GM13977 (cell line): ENCODE measurements at places on chromosomes 11 and 22.

DNA sequence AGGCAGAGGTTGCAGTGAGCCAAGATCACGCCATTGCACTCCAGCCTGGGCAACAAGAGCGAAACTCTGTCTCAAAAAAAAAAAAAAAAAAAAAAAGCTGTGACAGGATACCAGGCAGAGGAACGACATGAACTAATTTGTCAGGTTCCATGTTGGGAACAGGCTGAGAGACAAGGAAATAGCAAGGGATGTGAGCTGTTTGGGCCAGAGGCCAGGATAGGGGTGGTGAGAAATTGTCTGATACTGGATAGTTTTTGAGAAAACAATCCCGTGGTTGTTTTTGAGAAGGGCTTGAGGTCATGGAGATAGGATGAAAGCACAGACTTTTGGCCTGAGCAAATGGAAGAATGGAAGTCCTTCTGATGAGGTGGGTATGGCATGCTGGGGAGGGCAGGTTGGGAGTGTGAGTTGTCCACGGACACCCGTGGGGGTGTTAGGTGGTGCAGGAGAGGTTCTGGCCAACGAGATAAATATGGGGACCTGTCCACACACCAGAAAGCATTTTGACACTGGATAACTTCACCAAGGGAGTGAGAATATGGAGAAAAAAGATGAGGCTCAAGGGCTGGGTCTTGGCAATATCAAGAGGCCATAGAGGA, 13.7 kb downstream of the PIWIL3 start:
- DNase-seq: no peak

DNA sequence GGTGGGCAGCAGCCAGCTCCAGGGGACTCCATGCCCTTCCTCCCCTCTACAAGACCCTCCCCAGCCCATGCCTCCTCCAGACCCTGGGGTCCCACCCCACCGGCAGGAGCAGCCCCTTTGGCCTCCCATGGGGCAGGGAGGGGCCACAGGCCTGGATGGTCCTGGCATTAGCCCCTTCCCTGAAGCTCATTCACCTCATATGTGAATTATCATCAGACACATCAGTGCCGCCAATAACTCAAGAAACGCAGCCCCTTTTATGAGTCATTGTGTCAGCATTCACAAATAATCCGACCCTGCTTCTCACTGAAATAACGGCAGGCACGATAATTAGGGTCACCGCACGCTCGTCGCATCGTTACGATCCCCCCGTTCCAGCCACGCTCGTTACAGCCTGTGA, 124.2 kb downstream of the BRD1 start:
- DNase-seq: no peak

DNA sequence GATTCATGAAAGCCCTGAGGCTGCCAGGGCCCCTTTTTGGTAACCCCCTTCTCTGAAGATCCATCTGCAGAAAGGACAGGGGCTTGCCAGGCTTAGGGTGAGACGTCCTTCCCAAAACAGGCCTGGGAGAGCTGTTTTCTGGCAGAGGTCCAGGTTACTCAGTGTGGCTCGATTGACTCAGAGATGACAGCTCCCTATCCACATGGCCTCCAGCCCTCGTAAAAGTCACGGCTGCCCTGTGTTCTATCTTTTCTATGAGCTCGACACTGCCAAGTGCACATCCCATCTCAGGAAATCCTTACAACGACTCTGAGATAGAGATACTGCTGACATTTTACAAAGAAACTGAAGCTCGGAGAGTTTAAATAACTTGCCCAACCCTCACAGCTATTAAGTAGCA, 20.4 kb downstream of the ADAMTS8 start:
- DNase-seq: no peak

GRCh38 chr11:11977206-11977938, 31.1 kb downstream of the DKK3 start:
- DNase-seq: no peak

GRCh38 chr11:17496406-17496805, 19.8 kb upstream of the ABCC8 start:
- DNase-seq: no peak

GRCh38 chr22:38724926-38725571, 19.3 kb downstream of the GTPBP1 start:
- no peak for DNase-seq

DNA sequence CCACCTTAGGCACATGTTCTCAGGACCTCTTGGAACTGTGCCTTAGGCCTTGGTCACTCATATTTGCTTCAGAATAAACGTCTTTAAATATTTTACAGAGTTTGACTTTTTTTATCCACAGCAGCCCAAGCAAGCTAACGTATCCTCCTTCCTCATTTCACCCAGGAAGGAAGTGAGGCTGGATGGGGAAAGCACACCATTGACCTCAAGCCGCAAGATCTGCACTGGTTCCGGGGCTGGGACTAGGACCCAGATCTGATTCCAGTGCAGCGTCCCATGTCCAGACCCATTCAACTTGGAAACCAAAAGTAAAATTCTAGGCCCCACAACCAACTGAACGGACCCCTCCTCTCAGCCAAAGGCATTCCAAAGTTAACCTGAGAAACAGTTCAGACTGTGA, 2.4 kb upstream of the LGALS12 start:
- no peak for DNase-seq

GRCh38 chr22:42877158-42877557, 20.1 kb upstream of the ARFGAP3 start:
- DNase-seq: no peak

DNA sequence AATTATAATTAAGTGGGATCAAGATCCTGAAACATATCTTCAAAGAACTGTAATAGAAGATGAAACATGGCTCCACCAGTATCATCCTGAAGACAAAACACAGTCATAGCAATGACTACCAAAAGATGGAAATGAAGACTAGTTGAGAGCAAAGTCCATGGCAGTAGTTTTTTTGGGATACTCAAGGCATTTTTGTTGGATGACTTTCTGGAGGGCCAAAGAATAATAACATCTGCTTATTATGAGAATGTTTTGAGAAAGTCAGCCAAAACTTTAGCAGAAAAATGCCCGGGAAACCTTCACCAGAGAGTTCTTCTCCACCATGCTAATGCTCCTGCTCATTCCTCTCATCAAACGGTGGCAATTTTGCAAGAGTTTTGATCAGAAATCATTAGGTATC, 809.4 kb upstream of the RAG2 start:
- DNase-seq: no peak

- DNase-seq: no peak
These were observed 422.4 kb downstream of the CTTN start for GRCh38 chr11:70820712-70821111.

DNA sequence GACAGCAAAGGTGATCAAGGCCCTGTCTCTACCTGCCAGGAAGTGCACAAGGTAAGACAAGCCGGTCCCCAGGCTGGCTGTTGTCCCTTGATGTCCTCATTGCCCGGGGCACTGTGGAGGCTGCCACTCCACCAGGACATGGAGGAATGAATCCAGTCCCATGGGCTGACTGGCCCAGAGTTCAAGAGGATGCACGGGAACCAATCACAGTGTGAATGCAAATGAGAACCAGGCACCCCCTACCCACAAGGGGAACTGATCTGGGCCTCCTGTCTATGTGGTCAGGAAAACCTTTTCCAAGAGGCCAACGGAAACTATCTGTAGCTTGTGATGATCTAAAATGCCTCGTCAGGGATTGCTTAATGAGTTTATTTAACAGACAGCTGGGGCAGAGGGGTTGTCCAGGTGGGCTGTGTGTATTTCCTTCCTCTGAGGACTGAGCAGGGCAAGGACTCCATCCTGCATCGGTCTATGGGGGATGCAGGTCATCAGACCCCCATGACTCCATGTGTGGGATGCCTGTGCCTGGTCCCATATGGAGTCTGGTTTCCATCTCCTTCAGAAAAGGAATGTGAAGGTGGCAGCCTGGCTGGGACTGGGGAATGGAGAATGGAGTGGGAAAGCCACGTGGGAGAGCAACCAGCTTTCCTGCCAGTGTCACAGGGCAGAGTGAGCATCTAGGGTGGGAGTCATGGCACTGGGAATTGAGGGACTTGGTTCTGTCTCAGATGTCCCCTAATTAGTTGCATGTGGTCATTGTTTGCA, 60.5 kb downstream of the CD82 start:
- DNase-seq: no peak

DNA sequence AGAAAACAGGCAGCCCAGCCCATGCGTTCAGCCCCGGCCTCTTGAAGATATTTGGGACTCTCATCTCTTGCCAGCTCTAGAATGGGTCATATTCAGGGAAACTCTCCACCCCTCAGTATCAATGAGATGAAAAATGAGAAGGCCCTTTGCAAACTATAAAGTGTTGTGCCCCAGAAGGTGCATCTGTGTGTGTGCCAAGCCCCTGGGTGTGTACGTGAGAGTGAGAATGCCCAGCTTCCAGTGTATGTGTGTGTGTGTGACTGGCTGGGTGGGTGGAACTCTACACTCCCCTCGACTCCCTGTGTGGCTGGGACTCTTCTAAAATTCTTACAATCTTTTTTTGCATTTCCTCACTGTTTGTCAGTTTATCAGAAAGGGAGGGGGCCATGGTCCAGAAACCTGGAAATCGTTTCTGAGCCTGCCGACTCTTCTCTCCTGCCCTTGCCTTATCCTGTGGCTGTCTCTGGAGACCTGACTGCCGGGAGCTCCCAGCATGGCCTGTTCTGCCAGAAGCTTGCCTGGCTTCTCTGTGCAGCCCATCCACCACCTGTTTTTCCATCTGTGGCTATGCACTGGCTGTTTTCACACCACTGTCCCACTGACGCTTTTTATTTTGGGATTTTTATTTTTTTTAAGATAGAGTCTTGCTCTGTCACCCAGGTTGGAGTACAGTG, 1.2 kb downstream of the P2RY6 start:
- no peak for DNase-seq

DNA sequence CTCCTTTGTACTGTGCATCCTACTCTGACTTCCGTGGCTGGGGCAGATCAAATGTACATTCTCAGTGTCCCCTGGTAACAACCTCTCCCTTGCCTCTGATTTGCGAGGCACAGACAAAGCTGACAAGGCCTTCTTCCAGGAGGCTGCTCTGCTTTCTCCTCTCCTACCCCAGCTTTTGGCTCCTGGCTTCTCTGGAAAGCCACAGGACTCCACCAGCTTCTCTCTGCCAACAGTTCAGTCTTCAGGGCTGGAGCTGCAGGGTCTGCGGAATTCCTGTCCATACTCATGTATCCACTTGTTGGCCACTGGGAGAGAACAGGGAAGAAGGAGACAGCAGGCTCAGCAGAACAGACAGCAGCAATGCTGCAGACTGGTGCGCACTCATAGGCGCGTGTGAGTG, 44.4 kb downstream of the P4HA3 start:
- DNase-seq: no peak

- no peak for DNase-seq
These were observed 5.6 kb upstream of the GTSE1 start for GRCh38 chr22:46290843-46291785.

GRCh38 chr11:34318111-34319037, 39.4 kb downstream of the ABTB2 start:
- no peak for DNase-seq

- no peak for DNase-seq
These were observed 277.5 kb downstream of the KIRREL3 start for GRCh38 chr11:126722956-126723664.

DNA sequence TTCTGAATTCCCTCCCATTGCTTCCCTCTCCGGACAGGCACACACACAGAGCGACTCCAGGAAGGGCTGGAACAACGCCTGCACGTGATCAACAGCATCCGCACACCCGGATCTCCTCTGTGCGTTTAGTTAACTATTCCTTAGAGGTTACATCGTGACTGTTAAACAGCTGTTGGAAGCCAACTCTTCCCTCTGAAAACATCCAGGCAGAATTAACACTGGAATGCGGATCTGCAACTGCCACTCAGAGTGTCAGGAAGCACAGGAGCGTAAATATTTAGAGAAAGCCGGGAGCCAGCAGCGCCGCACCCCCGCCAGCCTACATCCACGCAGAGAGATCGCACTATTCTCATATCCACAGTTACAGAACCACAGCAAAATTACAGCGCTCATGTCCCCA, 46.2 kb downstream of the SHANK2 start:
- DNase-seq: no peak

GRCh38 chr22:39472570-39473556, 16.1 kb downstream of the MGAT3 start:
- no peak for DNase-seq

GRCh38 chr11:73726825-73727224, 34.0 kb downstream of the RAB6A start:
- no peak for DNase-seq

DNA sequence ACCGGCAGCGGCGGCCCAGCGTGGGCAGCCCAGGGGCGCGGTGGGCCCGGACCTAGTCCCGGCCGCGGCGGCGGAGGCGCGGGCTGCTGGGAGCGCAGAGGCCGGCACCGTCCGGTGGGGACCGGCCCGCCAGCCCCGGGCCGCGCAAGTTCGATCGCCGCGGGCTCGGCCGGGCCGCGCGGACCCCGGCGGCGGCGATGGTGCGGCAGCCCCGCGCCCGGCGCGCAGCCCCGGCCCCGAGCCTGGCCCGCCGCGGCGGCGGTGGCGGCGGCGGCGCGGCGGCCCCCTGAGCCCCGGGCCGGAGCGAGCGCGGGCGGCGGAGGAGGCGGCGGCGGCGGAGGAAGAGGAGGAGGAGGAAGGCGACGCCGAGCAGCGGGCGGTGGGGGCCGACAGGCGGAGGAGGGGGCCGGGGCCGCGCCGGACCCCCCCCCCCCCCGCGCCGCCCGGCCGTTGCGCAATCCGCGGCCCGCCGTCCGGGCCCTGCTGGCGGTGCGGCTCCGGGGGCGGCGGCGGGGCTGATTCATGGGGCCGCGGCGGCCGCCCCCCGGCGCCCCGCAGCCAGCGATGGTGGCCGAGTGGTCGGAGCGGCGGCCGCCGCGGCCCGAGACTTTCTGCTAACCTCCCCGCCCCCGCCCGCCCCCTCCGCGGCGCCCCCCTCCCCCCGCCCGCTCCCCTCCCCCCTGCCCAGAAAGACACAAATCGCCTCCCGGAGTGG, 1251.9 kb downstream of the BRD1 start:
- DNase-seq: no peak

- no peak for DNase-seq
These were observed 6.7 kb downstream of the KCNE3 start for GRCh38 chr11:74460481-74461154.

DNA sequence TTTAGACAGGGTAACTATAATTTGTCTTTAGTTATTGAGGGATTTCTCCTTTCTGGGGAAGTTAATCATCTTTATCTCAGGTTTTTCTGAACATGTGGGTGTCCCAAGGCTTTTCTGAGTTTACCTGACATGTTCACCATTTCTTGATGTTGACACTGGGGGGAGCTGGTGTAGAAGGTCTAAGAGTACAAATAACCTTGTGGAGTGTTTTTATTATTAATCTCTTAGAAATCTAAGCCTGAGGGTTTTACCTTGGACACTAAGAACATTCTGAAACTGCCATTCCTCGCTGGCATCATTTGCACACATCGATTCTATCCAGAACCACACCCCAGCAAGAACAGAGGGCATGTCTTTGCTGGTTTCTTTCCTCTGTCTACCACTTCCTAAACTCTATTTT, 15.6 kb upstream of the C11orf91 start:
- no peak for DNase-seq

GRCh38 chr11:15969281-15969680, 387.1 kb downstream of the SOX6 start:
- peak; percentile 16 for DNase-seq

- DNase-seq: no peak
These were observed 32.0 kb downstream of the SHANK3 start for GRCh38 chr22:50704510-50705218.

- no peak for DNase-seq
These were observed 34.1 kb downstream of the MS4A2 start for GRCh38 chr11:60122414-60123036.
